ENCODE measurements at places on chromosomes 12 and 14.

DNA sequence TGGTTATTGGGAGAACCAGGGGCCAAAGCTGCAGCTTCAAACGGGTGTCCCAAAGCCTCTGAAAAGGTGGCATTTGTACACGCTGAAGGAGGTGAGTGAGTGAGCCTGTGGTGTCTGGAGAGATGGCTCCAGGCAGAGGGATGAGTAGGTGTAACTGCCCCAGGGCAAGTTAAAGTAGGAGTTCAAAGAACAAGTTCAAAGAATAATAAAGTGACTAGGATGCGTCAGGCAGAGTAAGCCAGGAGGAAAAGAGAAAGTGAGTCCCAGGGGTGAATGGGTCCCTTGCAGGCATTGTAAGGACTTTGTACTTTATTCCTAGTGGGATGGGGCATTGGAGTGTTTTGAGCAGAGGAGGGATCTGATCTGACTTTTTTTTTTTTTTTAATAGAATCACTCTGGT, 201.4 kb upstream of the PWP1 start:
- no peak for DNase-seq

DNA sequence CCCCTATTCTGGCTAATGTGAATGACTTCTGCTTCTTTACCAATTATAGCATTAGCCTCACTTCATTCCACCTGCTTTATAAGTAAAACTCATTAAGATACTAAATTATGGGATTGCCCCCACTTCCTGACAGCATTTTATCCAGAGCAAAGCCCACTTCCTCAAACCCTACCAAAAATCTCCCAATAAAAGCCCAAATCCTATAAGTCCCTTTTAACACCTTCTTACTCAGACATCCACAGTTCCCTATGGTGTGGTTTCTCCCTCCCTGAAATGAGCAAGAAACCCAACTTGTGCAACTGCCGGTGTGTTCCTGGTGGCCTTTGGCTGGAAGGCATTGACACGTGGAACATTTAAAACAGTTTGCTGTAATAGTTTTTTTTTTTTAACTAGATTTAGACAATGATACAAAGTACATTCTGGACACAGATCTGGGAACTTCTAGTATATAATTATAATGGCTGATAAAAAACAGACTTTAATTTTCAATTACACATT, 53.1 kb downstream of the BRMS1L start:
- DNase-seq = no peak

DNA sequence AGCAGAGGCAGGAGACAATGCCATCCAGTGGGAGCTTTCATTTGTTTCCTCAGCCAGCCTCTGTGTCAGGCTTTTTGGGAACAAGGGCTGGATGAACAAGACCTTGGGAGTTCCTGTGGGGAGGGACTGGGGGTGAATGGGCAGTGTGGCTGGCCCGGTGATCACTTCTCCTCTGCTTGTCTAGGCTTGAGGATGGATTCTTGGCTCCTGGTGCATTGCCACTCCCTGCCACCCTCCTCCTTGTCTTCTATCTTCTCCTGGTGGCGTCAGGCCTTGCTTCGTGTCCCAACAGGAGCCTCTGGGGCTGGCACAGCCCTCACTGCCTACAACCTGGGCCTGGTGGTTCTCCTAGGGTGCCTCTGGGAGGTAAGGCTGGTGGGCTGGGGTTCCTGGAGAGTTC, 25.0 kb upstream of the KCNA5 start:
- DNase-seq = no peak

GRCh38 chr12:131123817-131124216, 170.1 kb downstream of the ADGRD1 start:
- no peak for DNase-seq

- no peak for DNase-seq
These were observed 60.6 kb downstream of the TMEM117 start for GRCh38 chr12:43896496-43896895.

GRCh38 chr14:35835208-35835982, 9.3 kb downstream of the BRMS1L start:
- no peak for DNase-seq

DNA sequence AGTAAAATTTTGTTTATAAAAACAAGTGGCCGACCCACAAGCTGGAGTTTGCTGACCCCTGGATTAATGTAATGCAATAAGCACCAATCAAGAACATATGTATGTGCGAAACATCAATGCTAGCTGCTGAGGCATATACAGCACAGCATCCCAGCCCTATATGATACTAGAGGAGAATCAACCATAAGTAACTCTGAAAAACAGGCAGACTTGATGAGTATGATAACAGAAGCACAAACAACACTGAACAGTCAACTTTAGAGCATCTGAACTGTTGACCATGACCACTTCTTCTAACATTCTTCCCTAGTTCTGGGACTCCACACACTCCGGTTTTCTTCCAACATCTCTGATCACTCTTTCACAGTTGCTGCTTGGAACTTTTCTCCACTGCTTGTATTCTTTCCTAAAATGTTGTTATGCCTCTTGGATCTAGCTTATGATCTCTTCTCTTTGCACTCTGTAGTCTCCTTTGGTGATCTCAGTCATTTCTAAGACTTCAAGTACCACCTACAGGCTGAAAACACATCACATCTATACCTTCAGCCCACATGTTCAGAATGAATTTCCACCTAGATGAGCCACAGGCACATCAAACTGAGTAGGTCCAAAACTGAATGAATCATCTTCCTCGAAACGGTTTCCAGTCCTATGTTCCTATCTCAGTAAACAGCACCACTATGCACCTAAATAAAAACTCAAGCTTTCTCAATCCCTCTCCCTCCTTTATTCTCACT, 57.2 kb downstream of the STXBP6 start:
- no peak for DNase-seq

- no peak for DNase-seq
These were observed 40.3 kb upstream of the CFL2 start for GRCh38 chr14:34754687-34755086.

GRCh38 chr12:12682284-12682683, 13.7 kb downstream of the GPR19 start:
- DNase-seq = no peak

DNA sequence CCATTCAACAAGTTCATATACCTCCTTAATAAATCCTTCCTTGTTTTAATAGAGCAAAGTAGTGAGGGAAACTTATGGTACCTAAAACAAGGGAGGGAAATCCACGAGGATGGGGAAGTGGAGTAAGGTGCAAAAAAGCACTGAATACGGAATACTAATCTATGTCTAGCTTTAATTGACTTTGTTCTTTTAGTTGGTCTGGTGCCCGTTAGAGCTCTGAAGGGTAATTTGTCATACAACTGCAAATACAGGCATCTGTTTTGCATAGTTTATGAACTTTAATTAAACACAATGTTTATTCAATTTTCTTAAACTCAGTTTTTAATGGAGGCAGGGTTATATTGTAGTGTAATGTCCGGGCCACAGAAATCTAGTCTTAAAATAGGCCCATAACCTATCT, 67.0 kb downstream of the E2F7 start:
- no peak for DNase-seq

DNA sequence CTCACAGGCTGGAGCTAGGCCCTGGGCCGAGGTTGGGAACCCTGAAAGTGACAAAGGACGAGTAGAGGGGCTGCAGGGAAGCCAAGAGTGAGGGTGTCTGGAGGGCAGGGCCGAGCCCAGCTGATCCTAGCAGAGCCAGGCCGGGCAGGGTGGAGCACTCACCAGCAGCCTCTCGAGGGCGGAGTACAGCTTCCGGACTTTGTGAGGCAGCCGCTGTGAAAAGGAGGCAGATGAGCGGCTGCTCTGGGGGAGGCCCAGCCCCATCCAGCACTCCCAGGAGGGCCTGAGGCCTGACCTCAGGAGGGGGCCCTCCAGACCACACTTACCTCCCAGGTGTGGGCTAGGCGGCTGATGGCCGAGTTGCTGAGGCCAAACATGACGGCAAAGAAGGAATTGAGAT, 14.7 kb upstream of the ENDOU start:
- no peak for DNase-seq

DNA sequence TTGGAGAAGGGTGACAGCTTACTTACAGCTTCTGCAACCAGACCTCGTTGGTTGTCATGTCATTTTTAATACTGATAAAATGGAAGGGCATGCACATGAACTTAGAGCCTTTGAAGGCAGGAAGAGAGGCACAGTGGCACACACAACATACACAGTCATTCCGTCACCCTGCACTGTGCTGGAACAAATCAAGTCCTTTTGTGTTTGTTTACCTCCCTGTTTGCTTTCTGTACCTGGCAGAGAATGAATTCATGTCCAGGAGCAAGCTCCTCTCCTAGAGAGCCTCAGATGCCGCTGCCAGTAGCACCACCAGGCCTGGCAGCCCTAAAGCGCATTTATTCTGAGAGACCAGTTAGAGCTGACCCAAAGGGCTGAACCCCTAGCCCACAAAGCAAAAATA, 460.3 kb downstream of the EGLN3 start:
- DNase-seq = no peak

DNA sequence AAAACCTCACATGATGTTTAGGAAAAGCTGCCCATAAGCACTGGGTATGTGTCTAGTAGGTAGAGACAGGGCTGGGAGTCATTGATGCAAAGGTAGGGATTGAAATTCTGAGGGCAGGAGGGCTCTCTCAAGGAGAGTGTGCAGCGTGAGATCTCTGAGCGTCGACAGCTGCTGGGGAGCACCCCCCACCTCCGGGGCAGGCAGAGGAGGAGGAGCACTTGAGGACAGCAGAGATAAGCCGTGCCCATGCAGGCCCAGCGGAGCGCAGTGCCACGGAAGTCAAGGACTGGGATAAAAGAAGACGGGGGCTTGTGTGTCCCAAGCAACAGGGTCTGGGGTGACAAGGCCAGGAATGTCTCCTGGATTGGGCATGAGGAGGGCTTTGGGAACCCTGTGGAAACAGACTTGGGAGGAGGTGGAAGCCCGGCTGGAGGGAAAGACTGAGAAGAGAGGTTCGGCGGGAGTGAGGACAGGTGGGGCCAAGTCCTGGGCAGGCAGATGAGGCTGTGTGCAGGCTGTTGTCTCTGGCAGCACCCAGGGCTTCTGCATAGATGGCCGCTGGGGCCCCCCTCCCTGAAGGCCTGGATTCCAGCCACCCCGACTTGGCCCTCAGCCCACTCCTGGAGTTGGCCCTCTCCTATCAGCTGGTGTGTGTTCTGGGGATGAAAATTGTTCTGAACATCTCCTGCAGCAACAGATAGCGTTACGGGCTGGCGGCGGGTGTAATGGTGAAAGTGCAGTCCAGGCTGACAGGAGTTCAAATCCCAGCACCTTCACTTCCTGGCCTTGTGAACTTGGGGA, 1.9 kb downstream of the CACNA2D4 start:
- no peak for DNase-seq

GRCh38 chr12:61879229-61879628, 381.0 kb upstream of the USP15 start:
- no peak for DNase-seq

DNA sequence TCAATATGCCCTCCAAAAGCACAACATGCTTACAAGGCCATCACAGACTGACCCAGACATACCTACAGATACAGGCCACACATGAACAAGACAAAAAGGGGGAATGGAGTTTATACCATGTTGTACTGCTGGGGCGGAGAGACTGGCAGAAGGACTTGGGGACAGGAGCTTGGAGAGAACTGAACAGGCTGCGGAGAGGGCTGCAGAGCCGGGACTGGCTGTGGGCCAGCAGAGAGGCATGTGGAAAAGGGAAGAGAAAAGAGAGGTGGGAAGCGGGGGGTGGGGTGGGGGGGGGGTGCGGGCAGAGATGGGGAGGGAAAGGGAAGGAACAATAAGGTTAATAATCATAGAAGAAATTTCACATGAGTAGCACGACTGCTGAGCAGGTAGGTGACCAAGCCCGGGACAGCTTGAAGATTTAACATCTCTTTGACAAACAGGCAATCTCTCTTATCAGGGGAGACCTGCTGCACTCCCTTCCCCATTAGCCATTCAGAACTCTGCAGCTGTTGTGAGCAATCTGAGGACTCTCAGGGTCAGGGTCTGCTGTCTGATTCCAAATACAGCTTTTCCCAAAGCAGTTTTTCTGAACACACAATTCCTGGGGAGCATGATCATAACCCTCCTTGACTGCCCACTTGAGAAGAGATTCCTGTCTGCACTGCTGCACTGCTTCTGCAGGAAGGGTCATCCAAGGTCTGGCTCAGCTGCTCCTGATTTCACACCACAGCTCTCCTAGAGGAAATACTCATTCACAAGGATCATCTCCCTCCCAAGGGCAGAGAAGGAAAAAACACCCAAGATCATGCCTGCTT, 21.6 kb upstream of the STAC3 start:
- no peak for DNase-seq

DNA sequence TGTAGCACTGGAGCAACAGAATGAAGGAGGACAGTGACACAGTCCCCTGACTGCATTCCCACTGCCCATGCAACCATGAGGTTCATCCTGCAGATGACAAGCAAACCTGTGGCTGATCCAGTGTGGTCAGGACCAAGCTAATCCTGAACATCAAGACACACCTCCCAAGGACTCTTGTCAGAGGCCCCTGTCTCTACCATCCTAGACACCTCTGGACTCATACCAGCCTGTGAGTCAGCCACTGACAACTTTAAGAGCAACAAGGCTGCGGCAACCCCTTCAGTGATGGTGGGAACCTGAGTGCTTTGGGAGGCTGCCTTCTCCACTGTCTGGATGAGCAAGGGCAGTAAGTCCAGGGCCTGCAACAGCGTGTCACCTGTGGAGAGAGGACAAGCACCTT, 24.6 kb downstream of the GCN1 start:
- DNase-seq = no peak

DNA sequence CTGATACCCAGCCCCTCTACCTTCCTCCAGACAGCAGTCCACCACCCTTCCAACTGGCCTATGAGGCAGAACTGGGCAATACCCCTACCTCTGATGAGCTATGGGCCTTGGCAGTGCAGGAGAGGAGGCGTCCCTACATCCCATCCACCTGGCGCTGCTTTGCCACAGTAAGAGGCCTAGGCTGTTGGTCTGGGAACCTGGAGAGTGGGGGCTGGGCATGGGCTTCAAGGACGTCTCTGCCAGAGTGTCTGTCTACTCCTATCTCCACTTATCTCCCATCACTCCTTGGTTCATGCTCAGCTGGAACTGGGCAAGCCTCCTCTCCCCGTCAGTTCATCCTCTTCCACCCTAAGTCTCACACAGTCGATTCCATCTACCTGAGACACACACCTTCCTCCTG, 6.5 kb downstream of the AMHR2 start:
- DNase-seq = no peak

GRCh38 chr12:59695379-59695778, 99.5 kb downstream of the SLC16A7 start:
- no peak for DNase-seq

GRCh38 chr14:38522724-38523123, 266.8 kb upstream of the CLEC14A start:
- no peak for DNase-seq
